ENCODE measurements at places on chromosomes 11 and 22. TPM values are rescaled to one million over a fixed set of nuclear protein-coding genes. Genes with fewer than 3 reads are reported as not detected.

EMSY gene
- total RNA-seq = 21.1 TPM

ADAMTS15 gene
- 22.9 TPM for total RNA-seq

CATSPER1 gene
- not detected for total RNA-seq

GLB1L2 gene
- 13.6 TPM for total RNA-seq

DNA sequence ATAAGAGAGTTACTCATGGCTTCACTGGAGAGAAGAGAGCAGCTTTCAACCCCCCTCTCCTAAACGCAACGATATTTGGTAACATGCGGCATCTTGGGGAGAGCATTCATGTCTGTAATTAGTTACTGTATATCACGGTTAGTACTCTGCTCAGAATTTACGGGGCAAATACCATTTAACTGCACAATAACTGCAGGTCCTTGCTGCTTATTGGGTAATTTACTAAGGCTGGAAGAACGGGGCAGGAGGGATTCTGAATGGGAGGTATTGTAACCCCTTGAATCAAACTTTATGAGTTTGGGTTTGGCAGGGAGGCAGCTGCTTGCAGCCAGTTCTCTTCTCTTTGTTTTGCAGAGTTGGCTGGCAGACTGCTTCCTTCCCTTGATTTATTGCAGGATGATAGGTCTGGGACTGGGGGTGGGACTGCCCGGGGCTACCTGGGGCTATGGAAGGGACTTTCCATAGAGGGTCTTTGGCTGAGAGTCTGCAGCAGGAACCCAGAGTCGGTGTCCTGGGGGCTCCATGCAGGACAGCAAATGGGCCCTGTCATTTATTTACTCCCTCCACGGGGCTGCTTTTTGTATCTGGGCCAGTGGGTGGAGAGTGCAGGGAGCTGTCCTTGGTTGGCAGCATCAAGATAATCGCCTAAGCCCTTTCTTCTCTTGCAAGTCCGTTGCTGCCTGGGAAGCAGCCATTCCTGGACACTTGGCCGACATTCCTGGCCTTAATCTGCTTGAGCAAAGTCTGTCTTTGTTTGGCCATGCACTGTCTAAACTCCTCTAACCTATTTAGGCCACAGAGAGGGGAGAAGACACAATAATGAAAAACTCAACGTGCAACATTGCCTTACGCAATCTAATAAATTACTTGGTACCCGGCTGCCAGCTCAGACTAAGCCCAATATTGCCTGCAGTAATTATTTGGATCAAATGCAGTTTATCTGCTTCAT is 188.9 kb downstream of the ST3GAL4 start:
- DNase-seq = peak; percentile 65

TMPRSS6 gene
- total RNA-seq = 0.09 TPM

OR6M1 gene
- total RNA-seq = not detected

BIRC3 gene
- 20.2 TPM for total RNA-seq

DNA sequence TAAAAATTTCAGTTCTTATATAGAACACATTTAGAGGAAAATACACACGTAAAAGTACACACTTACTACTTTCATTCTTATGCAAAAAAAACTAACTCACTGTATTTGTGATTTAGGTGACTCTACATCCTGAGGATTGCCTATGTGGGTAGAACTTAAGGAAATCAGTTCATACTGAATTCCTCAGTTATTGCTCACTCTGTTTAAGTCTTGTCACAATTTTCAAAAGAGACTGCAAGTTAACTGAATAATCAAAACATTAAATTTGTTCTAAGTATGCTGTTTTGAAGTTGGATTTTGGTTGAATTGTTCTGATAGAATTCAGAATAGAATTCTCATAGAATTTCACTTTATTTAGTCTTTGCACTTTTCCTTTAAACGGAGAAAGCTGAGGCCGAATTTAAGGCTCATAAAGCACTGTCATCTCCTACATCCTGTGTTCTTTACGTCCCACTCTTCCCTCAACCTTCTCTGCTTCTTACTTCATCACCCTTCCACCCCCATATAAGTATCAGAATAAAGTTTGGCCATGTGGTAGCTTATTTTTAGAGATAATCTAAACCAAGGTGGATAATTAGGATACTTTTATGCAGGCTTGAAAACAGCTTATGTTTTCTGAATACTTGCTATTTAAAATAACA is 59.8 kb downstream of the APOL5 start:
- no peak for DNase-seq

DNA sequence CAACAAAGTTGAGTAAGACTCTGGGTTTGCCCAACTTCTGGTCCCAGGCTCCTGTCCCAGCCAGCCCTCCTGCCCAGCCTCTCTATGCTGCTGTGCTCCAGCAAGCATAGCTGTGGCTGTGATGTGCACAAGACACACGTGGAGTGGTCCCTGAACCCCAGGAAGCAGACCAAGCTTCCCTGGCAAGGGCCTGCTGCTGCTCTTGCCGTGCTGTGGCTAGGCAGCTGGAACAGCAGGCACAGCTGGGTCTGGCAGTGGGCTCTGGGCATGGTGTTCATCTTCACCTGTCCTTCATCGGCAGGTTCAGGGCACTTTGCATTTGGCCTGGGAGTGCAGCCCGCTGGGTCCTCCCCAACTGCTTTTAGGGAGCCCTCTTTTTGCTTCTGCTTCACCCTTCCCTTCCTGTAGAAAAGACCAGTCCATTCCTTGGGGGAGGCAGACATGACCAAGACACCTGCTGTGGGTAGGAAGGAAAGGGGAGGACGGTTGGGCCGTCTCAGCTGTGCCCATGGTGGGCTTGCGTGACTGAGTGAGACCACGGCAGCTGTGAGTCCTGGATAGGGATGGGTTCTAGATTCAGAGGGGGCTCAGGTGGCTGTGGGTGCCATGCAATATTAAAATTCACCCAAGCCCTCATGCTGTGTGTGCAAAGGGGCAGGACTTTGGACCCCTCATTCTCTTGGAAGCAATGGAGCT is 26.1 kb upstream of the ETS1 start:
- no peak for DNase-seq

DNA sequence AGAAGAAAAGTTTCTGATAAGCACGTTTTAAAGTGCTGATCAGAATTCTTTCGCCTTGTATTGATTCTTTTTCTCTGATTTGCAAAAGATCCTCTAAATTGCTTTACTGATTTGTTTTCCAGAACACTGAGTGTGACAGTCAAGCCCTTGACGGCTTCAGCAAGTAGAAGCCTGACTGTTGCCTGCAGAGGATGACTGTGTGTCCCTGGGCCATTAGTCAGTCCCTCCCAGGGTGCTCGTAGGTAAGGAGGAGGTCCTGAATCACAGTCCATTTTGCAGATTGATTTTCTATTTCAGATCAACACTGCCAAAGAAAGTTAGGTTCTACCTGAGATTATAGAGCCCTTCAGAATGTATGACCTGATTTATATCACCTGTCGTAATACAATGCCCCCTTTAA is 38.6 kb upstream of the POGLUT3 start:
- DNase-seq = no peak

DNA sequence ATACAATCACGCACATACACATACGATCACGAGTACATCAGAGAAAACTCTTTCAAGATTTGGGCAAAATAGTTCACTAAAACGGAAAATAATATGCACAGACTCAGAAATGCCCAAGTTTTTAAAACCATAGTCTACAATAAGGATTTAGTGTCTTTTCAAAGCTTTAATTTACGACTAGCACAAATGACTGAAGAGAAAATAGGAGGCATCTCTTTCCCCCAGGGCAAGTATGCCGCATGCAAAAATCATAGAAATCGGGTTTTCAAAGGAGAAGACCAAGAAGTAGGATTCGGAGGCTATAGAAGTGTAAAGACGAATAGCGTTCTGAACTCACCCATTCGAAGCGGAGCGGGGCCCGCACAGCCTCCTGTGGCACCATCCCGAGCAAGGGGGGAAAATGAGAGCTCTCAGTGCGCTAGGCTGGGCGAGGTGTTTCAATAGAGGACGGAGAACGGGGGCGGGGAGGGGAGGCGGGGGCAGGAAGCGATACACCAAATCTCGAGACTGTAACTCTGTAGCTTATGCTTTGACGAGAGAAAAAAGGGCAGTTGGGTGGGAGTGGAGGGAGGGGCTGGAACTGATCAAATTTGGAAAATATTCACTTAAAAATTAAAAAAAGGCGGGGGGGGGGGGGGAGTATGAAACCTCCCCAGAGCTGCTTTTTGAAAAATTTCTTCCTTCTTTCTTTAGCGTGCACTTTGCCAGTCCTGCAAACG is 15.8 kb downstream of the BLID start:
- DNase-seq = peak; percentile 63

DNA sequence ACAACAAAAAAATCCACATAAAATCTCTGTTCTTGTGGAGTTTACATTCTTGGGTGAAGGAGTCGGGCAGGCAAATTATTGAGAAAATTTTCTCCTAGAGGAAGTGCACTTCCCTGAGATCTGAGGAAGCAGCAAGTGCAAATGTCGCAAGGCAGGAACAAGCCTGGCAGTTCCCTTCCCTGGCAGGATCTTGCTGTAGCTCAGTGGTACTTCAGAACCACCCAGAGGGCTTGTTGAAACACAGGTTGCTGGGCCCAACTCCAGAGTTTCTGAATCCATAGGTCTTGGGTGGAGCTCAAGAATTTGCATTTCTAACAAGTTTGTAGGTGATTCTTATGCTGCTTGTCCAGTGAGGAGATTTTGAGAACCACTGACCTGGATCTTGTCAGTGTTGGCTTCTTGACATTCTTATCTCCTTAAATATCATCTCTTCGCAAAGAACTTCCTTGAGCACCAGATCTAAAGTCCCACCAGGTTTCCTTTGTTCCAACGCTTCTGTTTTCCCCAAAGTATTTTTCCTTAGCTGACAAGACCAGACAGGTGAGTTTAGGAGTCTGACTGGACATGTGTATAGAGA is 9.6 kb downstream of the QSER1 start:
- DNase-seq = no peak

GANAB gene
- 266 TPM for total RNA-seq

- no peak for DNase-seq
Observed at GRCh38 chr22:19853879-19854777, 546 bp downstream of the GNB1L start.

DNA sequence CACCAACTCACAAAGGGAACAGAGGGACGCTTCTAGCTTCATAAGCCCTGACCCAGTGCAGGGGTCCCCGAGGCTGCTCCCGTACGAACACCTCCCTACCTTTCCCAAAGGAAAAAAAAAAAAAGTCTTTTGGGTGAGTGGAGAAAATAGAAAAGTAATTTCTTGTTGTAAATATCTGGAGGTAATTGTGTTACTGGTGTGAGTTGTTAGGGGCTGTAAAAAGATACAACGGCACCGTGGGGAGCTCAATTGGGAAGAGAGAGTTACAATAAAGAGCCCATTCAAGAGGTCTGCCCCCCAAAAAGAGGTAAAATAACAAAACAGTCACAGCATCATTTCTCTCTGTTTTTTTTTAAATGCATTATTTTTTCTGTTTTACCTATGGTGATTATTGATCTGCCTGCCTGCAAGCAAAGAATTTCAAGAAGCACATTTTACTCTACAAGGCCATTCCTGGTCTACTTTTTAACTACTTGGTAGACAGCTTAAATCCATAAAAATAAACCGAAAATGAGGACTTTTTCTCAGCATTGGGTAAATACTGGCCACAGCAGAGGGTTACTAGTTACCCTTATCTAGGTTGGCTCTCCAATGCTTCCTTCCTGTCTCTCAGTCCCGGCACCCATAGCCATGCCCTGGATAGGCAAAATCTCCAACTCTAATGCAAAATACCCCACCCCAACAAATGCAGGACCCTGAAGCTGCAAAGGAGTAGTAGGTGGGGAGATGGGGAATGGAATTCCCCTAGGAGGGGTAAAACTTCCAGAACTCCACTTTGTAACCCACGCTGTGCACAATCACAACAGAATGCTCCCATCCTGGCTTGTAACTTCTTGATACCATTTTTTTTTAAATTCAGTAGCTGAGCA is 3.1 kb downstream of the PAX6 start:
- DNase-seq = no peak

GRCh38 chr11:119472856-119473222 is 49.9 kb upstream of the THY1 start:
- no peak for DNase-seq

A4GALT gene
- total RNA-seq = 8.6 TPM

GRCh38 chr11:65811764-65812475 is 21.8 kb upstream of the SNX32 start:
- no peak for DNase-seq

DNA sequence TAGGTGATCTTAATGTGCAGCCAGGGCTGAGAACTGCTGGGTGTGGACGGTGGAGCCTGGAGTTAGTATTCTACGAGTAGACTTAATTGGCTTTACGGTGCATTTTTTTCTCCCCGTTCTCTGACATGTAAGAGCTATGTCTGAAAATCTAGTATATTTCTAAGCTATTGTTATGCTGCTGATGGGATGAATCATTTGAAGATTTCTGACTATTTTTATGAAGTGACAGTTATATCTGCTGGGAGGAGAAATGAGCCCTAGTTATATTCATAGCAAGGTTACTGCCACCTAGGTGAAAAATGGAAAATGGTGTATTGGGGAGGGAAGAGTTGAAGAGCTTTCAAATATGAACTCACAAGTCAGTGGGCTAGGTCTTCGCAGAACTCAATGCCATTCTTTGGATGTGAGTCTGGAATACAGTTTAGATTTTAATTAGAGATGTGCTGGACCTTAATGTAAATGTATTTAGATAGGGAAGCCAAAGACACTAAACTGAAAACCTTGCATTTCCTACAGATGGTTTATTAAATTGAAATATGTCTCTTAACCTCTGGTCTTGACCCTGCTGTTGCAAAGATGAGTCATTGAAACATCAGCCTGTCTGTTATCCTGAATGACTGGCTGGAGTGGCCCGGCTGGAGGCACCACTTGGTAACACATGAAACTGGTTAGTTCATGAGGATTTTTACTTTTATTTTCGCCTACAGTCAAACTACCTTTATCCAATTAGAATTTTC is 293.7 kb downstream of the DDX10 start:
- no peak for DNase-seq

VSIG2 gene
- 20.9 TPM for total RNA-seq

OR10A2 gene
- not detected for total RNA-seq

PRRG4 gene
- 9.7 TPM for total RNA-seq

JAML gene
- 29.3 TPM for total RNA-seq

DNA sequence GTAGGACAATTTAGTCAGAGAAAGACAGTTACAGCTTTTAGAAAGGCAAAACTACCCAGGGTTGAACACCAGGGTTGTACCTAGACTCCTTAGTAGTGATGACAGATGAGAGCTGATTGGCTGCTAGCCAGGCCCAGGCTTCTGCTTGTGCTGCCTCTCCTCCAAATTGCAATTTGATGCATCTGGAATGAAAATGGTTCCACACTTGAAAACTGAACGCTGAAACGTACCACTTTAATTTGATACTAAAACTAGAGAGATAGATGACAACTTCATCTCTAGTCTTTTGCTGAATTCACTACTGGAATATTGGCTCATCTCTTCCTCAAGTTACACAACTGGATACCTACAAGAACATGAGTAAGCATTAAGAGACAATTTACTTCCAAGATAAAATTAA is 19.2 kb upstream of the FNBP4 start:
- DNase-seq = no peak

Data from lung (tissue), 17 donors.